ENCODE measurements at places on chromosomes 6 and 20. TPM values are rescaled to one million over a fixed set of nuclear protein-coding genes. Genes with fewer than 3 reads are reported as not detected.

The TREM1 gene
- not detected for total RNA-seq

- H3K36me3 ChIP-seq, result peaks cover 29% of the 10 kb centered on the region
- DNase-seq, result peak; percentile 63
Observed at GRCh38 chr6:42450477-42451332, 1.0 kb downstream of the TRERF1 start.

DNA sequence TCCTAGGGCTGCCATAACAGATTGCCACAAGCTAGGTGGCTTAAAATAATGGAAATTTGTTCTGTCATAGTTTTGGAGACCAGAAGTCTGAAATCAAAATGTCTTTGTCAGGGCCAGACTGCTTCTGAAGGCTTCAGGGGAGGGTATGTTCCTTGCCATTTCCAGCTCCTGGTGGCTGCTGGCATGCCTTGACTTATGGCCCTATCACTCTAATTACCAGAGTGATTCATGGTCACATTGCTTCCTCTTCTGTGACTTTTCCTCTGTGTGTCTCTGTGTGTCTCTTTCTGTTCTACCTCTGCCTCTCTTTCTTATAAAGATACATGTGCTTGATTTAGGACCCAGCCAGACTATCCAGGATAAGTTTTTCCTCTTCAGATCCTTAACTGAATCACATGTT is 635.2 kb upstream of the IMPG1 start:
- no peaks in the 10 kb centered on the region for H3K36me3 ChIP-seq
- DNase-seq, result no peak
- no peak overlapping the region for H3K4me3 ChIP-seq
- no peak overlapping the region for H3K27ac ChIP-seq
- no peaks in the 10 kb centered on the region for H3K4me1 ChIP-seq

GRCh38 chr6:46565531-46565930 is 74.3 kb upstream of the RCAN2 start:
- H3K36me3 ChIP-seq, result no peaks in the 10 kb centered on the region
- H3K4me3 ChIP-seq, result no peak overlapping the region
- H3K27me3 ChIP-seq, result peaks cover 15% of the 10 kb centered on the region
- H3K4me1 ChIP-seq, result no peaks in the 10 kb centered on the region

The KCNG1 gene
- not detected for total RNA-seq

The CDH26 gene
- total RNA-seq, result 1.5 TPM

The TBX18 gene
- total RNA-seq, result not detected

The SPATA2 gene
- total RNA-seq, result 10.2 TPM

The ARMH2 gene
- total RNA-seq, result 0.41 TPM

- H3K36me3 ChIP-seq, result peaks cover 4% of the 10 kb centered on the region
- H3K27ac ChIP-seq, result peak overlapping the region; percentile 47
Observed at GRCh38 chr6:149965194-149966020, 1.7 kb downstream of the ULBP1 start.

The BTN2A1 gene
- total RNA-seq, result 26.5 TPM

The CNKSR3 gene
- total RNA-seq, result not detected

- no peak for DNase-seq
- no peaks in the 10 kb centered on the region for H3K4me1 ChIP-seq
- no peak overlapping the region for H3K4me3 ChIP-seq
- H3K27ac ChIP-seq, result no peak overlapping the region
- no peaks in the 10 kb centered on the region for H3K36me3 ChIP-seq
- H3K27me3 ChIP-seq, result no peaks in the 10 kb centered on the region
Observed at GRCh38 chr6:83370567-83370966, 60.3 kb downstream of the ME1 start.

The PABPC1L gene
- 126 TPM for total RNA-seq

The LGSN gene
- total RNA-seq, result 0.09 TPM

The HCRTR2 gene
- total RNA-seq, result not detected

- no peaks in the 10 kb centered on the region for H3K36me3 ChIP-seq
- no peak overlapping the region for H3K27ac ChIP-seq
- no peak for DNase-seq
- no peaks in the 10 kb centered on the region for H3K27me3 ChIP-seq
- no peak overlapping the region for H3K4me3 ChIP-seq
Observed at GRCh38 chr20:54195483-54196472, 12.1 kb upstream of the PFDN4 start.

The CTCFL gene
- not detected for total RNA-seq

DNA sequence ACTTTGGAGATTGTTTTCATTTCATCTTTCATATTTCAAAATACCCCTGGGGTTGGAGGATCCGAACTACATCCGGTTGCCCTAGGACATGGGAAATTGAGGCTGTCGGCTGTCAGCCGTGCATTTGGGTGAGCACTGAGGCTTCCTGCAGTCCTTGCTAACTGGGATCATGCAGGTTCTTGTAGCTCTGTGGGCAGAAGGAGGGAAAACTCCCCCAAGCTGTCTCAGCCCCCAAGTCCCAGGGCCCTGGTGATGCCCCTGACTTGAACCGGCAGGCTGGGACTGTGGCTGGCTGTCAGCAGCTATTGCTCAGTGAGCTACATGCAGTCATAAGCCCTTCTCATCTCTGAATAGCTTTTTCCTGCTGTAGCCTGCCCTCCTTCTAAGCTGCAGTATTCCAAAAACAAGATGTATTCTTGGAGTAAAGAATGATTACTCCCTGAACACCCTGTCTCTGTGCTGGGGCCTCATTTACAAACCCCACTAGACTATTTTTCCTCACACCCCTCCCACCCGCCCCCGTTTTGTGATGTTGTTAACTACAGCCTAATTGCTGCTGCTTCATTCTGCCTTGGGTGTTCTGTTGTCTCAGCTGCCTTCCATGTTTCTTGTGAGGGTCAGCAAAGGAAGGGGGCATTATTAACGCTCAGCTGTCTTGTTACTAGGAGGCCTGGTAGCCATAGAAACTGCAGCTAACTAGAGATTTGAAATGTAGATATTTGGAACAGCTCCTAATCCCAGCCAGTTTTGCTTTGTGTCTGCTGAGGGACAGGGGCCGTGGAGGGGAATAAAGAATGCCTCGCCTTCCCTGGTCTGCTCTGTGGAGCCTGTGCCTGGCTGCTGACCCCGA is 18.1 kb downstream of the MTRES1 start:
- no peak overlapping the region for H3K27ac ChIP-seq
- no peaks in the 10 kb centered on the region for H3K27me3 ChIP-seq
- peaks cover 12% of the 10 kb centered on the region for H3K4me1 ChIP-seq
- peaks cover 12% of the 10 kb centered on the region for H3K36me3 ChIP-seq
- DNase-seq, result no peak
- no peak overlapping the region for H3K4me3 ChIP-seq

The SLC22A3 gene
- not detected for total RNA-seq

The SIGLEC1 gene
- total RNA-seq, result not detected

GRCh38 chr6:106628658-106629102 is 618 bp downstream of the RTN4IP1 start:
- peak overlapping the region; percentile 89 for H3K27ac ChIP-seq
- peaks cover 36% of the 10 kb centered on the region for H3K4me1 ChIP-seq
- H3K4me3 ChIP-seq, result peak overlapping the region; percentile 83
- no peak for DNase-seq
- no peaks in the 10 kb centered on the region for H3K27me3 ChIP-seq
- H3K36me3 ChIP-seq, result peaks cover 8% of the 10 kb centered on the region

The JARID2 gene
- 30.0 TPM for total RNA-seq

DNA sequence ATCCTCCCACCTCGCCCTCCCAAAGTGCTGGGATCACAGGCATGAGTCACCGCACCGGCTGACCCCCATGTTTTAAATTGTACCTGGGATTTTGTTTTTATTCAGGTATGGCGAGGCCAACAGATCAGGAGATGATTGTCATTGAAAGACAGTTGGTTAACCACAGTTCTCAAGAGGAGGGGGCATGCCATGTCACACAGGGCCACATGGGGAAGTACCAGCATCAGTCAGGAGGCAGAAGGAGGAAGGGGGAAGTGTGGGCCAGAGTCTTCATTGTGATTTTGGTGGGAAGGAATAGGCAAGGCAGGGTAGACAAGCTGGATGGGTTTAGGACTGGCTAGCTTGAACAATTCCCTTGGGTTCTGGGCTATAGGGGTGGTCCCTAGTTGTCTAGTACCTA is 9.9 kb upstream of the MMP9 start:
- H3K27ac ChIP-seq, result no peak overlapping the region
- H3K27me3 ChIP-seq, result peaks cover 19% of the 10 kb centered on the region
- no peak overlapping the region for H3K4me3 ChIP-seq

- peaks cover 6% of the 10 kb centered on the region for H3K27me3 ChIP-seq
- peaks cover 60% of the 10 kb centered on the region for H3K36me3 ChIP-seq
- H3K4me3 ChIP-seq, result peak overlapping the region; percentile 32
- peaks cover 63% of the 10 kb centered on the region for H3K4me1 ChIP-seq
- H3K27ac ChIP-seq, result peak overlapping the region; percentile 75
- peak; percentile 65 for DNase-seq
Observed at GRCh38 chr20:16732506-16733152, 2.8 kb downstream of the SNRPB2 start.

- no peak for DNase-seq
- H3K36me3 ChIP-seq, result no peaks in the 10 kb centered on the region
- no peak overlapping the region for H3K27ac ChIP-seq
- H3K27me3 ChIP-seq, result peaks cover 30% of the 10 kb centered on the region
Observed at GRCh38 chr20:44123251-44123650, 63.7 kb downstream of the JPH2 start.

GRCh38 chr6:33597551-33598322 is 17.7 kb upstream of the BAK1 start:
- H3K27me3 ChIP-seq, result peaks cover 11% of the 10 kb centered on the region
- H3K27ac ChIP-seq, result no peak overlapping the region
- peaks cover 22% of the 10 kb centered on the region for H3K4me1 ChIP-seq
- no peak for DNase-seq

DNA sequence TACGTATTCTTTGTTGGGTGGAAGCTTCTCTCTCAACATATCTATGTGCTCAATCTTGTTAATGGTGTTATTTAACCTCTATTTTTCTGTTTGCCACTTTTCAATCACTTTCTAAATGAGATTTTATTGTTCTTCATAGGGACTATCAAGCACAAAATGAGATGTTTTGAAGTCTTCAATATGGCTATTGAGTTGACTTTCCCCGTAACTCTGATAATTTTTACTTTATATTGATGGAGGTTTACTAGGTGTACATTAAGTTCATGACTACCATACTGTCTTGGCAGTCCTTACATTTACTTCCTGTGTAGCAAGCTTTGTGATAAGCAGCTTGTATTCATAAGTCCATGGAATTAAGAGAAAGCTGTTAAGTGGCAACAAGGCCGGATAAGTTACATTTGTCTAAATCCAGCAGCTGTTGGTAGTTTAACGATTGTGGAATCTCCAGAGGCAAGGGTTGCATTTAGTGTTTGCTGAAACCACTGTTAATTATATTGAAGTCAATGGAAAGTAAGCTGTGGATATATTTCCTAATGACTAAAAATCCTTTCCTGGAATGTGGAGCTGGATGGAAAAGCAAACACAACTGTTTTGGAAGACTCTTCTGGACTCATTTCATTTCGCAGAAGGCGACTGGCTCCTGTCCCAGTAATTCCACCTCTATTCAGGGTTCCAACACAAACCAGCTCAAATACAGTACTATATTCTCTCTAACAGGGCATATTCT is 57.3 kb upstream of the SMIM29 start:
- no peak for DNase-seq
- H3K4me3 ChIP-seq, result no peak overlapping the region
- no peaks in the 10 kb centered on the region for H3K36me3 ChIP-seq
- no peak overlapping the region for H3K27ac ChIP-seq

DNA sequence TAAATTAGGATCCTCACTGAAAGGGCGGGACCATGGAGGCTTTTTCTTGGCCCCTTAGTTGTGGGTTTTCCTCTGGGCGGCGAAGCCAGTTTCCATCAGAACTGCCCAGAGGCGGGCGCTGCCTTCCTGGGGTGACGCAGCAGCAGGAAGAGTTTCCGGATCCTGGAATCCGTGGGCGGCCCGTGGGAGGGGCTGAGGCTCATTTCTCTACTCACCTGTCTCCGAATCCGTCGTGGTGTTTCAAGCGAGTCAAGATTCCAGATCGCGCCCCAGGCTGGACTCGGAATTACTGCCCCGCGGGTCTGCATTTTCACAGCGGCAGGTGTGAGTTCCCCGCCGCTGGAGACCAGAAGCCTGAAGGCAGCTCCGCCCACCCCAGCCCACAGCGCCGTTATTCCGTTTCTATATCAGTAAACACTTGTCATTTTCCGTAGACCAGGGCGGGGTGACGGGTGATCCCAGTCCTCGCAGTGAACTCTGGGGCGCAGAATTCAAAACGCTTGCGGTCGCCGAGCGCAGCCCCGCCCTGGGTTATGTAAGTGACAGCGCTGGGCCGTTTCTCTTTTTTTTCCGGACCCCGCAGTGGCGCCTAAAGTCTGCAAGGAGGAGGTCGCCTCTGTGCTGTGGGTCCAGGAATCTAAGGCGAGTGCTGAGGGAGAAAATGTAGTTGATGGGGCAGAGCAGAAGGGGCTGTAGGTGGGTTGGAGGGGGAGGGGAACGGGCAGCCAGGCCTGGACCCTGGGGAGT is 27.2 kb upstream of the POU5F1 start:
- H3K4me3 ChIP-seq, result peak overlapping the region; percentile 75
- H3K4me1 ChIP-seq, result peaks cover 50% of the 10 kb centered on the region
- no peaks in the 10 kb centered on the region for H3K27me3 ChIP-seq
- H3K27ac ChIP-seq, result peak overlapping the region; percentile 99

- no peak for DNase-seq
- no peak overlapping the region for H3K27ac ChIP-seq
- H3K4me3 ChIP-seq, result no peak overlapping the region
- H3K36me3 ChIP-seq, result no peaks in the 10 kb centered on the region
- H3K27me3 ChIP-seq, result no peaks in the 10 kb centered on the region
Observed at GRCh38 chr6:92114797-92115196, 1304.6 kb downstream of the EPHA7 start.

DNA sequence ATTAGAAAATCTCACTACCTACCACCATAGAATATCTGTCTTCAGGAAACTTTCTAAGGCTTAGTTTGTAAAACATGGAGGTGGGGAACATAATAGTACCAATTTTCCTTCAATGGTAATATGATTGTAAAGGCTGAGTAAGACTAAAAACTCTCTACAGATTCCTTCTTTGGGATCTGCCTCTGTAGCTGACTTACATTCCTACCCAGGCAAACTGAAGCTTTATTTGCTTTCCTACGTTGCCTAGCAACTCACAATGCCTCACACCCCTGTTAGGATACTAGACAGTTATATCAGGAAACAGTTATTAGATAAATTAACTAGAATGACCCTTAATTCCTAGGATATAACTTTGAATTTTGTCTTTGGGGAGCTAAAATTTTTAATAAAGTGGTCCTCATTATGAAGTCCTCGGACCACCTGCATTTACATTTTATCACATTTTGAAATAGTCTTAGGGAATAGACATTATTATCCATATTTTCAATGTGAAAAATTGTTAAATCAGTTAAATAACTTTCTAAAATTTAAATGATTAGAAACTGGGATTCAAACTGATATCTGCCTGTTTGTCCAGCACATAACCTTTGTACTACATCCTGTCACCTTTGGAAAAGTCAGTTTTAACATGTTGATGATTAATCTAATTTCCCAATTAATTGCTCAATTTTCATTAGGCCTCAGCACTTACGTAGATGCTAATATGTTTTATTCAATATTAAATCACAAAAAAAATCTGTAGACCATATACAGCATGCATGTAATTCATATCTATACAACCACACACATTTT is 591.4 kb downstream of the RNF144B start:
- no peak overlapping the region for H3K27ac ChIP-seq
- DNase-seq, result no peak
- no peaks in the 10 kb centered on the region for H3K27me3 ChIP-seq
- H3K36me3 ChIP-seq, result no peaks in the 10 kb centered on the region
- no peak overlapping the region for H3K4me3 ChIP-seq
- H3K4me1 ChIP-seq, result no peaks in the 10 kb centered on the region

- no peaks in the 10 kb centered on the region for H3K36me3 ChIP-seq
- H3K27ac ChIP-seq, result no peak overlapping the region
- DNase-seq, result no peak
- no peak overlapping the region for H3K4me3 ChIP-seq
- peaks cover 19% of the 10 kb centered on the region for H3K27me3 ChIP-seq
Observed at GRCh38 chr20:25117990-25118389, 36.0 kb upstream of the VSX1 start.
